Stimulated activated CD8-positive, alpha-beta memory T cell treated with anti-CD3 and anti-CD28 coated beads, Interleukin-4, amount 100 ng/mL, for 4 hours (primary cell): ENCODE measurements at places on chromosomes 16 and 17.
A peak's percentile ranks its signal among the peaks of the same experiment; 100 is the strongest.

DNA sequence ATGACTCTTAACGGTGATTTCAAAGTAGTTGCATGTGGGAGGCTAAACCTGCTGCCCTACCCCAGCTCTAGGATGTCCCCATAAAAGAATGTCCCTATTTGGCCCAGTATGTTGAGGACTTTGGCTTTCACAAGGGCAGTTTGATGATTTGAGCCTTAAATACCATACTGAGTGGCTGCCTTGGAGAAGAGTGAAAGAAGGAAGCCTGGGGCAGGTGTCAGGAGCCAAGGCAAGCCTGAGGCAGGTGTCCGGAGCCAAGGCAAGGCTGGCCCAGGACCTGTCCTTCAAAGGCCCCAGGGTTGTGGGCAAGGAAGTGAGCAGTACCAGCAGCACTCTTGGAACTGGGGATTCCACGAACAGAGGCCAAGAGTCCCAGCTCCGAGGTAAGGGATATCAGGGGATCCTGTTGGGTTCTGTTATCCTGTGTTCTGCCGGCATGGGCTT is 18.6 kb downstream of the ST6GALNAC2 start:
- DNase-seq: no peak

DNA sequence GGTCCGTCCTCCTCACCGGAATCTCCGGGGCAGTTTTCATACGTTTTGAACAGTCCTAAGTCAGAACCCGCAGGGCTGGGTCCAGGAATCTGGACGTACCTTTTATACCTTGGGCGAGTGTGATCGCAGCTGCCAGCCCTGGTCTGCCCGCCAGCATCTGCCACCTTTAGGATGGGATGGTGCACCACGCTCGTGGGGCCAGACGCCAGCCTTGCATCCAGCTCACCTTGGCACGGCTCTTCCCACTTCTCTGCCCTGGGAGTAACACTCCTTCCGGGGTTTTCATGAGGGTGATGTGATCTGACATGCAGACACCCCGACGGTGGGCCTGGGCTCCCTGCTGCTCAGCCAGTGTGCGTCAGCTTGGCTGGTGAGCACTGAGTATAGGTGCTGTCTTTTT is 66.6 kb upstream of the ZNF469 start:
- no peak for DNase-seq

- peak; percentile 80 for DNase-seq
These were observed at the start of gene CNEP1R1 for GRCh38 chr16:50024684-50025536. CNEP1R1 (plus strand) TSS chr16:50025225; CDS start chr16:50025316, 91 bp downstream.

- no peak for DNase-seq
These were observed 3.7 kb downstream of the ZG16B start for GRCh38 chr16:2833776-2834175.

DNA sequence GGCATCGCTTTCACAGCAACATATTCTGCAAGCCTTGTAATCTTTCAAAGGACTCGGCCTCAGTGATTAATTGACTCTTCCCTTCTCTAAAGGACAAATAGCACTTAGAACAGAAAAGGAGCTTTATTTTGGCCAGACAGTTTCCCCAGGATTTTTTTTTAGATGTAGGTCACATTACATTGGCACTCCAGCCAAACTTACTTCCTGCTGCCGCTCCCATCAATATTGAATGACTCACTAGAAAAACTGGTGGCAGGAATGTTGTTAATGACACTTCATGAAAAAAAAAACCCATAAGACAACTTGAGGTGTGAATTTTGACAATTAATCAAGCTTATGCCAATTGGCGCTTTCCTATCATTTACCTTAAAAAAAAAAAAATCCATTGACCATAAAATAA is 432.6 kb downstream of the TOX3 start:
- DNase-seq: no peak

GRCh38 chr17:63138713-63139112 is 172.7 kb downstream of the TANC2 start:
- DNase-seq: no peak

DNA sequence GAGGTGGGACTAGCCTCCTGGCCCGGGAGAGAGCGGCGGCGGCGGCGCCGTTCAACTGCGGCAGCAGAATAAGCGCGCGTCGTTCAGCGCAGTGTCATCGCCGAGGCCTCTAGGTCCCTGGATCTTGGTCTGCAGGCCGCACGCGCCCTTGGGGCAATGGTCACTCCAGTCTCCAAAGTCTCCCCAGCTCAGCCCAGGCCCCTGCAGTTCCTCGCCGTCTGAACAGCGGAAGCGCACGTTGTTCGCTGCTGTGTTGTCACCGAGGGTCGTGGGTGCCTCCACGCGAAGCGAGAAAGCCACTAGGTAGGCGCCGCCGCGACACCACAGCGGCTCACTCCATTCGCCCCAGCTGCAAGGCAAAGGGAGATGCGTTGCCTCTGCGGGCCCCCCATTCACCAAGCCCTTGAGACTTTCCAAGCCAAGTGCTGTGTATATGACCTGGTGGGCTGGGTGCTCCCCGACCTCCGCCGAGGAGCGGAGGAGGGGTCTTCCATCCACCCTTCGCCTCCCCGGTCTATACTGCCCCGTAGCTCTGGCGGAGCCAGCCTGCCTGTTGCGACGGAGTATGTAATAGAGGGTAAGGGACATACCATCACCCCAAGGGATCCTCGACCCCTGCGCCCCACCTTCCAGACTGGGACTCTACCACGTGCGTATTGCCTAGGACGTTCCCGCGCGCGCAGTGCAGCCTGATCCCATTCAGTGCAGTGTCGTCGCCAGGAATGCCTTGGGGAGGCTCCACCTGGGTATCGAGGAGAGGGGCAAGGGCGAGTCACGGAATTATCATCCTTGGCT is 656 bp downstream of the VMO1 start:
- DNase-seq: no peak

GRCh38 chr17:40178021-40178601 is 841 bp downstream of the RAPGEFL1 start:
- DNase-seq: no peak

DNA sequence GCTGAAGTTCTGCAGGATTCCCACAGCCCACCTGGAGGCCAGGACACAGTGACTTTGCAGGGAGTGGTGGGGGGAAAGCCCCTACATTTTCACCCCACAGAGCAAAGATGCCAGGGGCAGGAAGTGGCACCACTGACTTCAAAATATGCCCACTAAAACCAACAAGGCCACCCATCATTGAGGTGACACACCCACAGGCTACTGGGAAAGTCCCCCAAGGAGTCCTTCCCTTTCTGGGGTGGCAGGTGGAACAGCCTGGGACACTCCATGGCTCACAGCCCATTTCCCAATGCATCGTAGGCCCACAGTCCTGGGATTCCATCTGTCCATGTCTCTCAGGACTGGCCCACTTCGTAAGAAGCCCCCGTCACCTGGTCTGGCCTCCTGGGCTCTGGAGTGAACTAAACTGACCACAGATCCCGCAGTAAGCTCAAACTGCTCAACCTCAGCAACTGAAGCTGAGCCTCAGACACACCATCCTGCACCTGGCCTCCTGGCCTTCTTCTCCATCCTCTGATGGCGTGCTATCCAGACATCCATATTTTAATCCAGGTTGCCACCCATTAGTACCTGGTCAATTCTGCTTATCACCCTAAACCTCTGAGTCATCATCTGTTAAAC is 7.5 kb upstream of the CCL1 start:
- no peak for DNase-seq

- no peak for DNase-seq
These were observed 1.4 kb downstream of the AXIN2 start for GRCh38 chr17:65559804-65560627.

DNA sequence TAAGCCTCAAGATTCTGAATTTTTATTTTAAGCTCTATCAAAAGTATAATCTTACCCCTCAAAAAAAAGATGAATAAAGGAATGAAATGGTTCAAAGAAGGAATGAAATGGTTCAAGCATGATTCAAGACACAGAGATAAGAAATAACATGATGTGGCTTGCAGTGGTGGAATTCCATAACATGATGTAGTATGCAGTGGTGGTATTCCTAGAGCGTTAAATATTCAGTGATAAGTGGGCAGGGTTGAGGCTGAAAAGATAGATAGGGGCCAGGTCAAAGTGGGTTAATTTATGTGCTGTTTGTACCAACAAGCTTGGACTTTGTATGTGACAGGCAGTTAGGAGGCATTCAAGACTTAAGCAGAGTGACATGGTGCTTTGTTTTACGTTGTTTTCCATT is 29.6 kb downstream of the TNRC6A start:
- no peak for DNase-seq

DNA sequence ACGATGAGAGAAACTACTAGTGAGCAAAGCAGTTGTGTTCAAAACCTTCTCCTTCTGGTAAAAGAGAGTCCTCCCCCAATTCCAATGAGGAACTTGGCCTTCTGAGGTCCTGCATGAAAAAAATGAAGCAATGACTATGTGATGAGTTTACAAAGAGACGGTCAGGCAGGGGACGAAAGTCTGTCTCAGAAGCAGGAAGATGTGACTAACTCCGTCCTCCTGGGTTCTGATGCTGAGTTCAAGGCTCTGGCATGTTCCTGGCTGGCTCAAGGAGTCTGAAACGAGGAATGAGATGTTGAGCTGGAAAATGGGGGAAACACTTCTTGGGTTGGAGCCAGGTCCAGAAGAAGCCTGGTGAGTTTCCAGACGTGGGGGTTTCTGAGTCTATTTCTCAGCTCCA is 129.6 kb downstream of the CPPED1 start:
- DNase-seq: no peak

DNA sequence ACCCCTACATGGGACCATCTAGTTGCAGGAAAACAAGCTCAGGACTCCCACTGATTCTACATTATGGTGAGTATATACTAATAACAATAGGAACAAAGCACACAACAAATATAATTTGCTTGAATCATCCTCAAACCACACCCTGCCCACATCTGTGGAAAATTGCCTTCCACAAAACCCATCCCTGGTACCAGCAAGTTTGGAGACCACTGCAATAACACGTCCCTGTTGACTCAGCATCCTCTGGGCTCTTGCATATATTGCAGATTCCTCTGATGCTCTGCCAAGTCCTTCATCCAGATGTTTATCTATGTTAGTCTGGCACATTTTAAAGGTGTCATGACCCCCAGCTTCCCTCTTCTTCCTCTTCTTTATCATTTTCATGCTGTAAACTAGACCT is 138.4 kb downstream of the PCTP start:
- DNase-seq: no peak

DNA sequence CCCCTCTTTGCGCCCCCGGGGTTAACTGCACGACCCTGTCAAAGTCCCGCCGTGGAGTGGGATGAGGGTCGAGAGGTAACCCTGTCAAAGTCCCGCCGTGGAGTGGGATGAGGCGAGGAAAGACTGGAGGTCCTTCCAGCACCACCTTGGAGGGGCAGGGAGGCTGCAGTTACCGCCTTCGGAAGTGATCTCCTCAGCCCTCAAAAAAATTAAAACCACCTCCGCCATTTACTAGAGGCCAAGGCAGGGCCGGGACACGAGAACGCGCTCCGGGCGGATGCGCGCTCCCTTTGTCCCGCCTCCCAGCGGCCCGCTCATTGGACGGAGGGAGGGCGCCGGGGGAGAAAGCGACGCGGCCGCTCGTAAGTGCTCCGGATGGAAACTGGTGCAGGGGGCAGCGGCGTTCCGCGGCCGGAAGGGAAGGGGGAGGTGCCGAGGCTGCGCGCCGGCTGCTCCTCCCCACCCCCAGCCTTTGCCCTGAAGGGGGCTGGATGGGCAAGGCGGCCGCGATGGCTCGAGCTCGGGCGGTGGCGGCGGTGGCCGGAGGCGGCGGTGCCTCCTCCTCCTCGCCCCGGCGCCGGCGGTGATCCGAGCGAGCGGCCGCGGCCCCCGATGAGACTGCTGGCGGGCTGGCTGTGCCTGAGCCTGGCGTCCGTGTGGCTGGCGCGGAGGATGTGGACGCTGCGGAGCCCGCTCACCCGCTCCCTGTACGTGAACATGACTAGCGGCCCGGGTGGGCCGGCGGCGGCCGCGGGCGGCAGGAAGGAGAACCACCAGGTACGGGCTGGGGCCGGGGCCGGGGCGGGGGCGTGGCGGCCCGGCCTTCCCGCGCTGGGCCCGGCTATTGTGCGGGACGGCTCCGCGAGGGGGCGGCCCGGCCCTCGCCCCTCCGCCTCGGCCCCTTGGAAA is at the start of gene METTL9:
Gene METTL9 (plus strand): TSS at position 456 of the 909 bp plus-strand sequence. CDS start 157 bp downstream, at position 613.
- peak; percentile 85 for DNase-seq

- DNase-seq: no peak
These were observed 37.5 kb downstream of the SRCIN1 start for GRCh38 chr17:38568274-38568673.

GRCh38 chr17:33562792-33563191 is 269.7 kb upstream of the ASIC2 start:
- DNase-seq: no peak

GRCh38 chr16:67910158-67910557 is 17.1 kb downstream of the PSKH1 start:
- DNase-seq: no peak

DNA sequence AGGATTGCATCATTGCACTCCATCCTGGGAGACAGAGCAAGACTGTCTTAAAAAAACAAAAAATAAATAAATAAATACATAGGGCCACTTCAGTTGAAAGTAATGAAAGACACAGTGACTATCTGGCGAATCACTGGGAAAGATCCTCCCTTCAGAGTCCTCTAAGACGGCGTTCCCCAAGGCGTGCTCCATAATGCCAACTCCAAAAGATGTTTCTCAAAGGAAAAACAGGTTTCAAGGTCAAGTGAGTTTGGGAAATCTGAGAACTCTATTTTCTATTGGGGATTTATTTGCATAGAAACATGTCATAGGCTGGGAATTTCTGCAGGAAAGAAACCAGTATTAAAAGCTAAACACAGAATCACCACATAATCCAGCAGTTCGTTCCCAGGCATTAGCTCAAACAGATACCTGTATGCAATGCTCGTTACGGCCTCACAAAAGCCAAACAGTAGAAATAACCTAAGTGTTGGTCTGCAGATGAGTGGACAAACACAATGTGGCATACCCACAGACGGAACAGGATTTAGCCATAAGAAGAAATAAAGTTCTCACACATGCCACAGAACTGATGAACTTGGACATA is 7.9 kb downstream of the KLHDC4 start:
- no peak for DNase-seq

DNA sequence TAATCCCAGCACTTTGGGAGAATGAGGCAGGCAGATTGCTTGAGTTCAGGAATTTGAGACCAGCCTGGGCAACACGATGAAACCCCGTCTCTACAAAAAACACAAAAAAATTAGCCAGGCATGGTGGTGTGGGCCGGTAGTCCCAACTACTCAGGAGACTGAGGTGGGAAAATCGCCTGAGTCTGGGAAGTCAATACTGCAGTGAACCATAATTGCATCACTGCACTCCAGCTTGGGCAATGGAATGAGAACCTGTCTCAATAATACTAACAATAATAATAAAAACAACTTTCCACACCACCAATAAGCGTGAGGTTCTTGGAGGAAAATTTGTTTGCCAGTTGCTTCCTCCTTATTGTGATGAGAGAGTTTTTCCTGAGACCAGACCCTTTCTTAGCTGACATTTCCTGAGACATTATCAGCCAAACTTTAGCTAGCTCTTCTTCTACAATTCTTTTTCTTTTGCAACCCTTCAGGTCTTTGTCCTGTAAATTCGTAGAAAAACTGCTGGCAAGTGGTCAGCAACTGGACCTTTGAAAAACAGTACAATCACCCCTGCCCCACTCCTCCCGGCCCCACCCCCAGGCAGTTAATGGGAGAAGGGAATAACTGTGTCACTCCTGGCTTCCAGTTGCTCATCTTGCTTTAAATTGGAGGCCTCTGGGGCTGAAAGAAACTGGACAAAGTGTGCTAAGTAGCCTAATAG is 3.5 kb upstream of the EZH1 start:
- no peak for DNase-seq
